Ascending aorta (tissue), 2 donors: ENCODE measurements at places on chromosomes 4 and X.

DNA sequence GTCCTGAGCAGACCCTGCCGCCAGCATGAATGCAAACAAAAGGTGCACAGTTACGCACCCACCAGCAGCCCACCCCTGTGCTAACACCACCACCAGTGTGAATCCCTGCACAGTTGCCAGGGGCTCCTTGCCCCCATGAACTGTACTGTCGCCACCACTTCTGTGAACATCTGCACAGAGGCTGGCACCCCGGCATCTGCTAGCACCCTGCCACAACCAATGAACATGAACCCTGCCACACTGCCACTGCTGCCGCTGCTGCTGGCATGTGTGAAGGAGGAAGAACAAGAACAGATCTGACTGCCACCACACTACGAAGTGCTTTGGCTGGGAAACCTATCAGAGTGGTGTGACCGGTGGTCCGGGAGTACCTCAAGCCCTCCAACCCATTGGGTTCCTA is 261.3 kb downstream of the PARM1 start:
- H3K27ac ChIP-seq, result no peak overlapping the region
- DNase-seq, result no peak
- H3K4me3 ChIP-seq, result no peak overlapping the region
- no peaks in the 10 kb centered on the region for H3K36me3 ChIP-seq
- no peaks in the 10 kb centered on the region for H3K27me3 ChIP-seq

- no peaks in the 10 kb centered on the region for H3K4me1 ChIP-seq
- no peaks in the 10 kb centered on the region for H3K27me3 ChIP-seq
- no peak overlapping the region for H3K27ac ChIP-seq
- DNase-seq, result no peak
Observed at GRCh38 chr4:22334155-22334554, 181.7 kb downstream of the ADGRA3 start.

DNA sequence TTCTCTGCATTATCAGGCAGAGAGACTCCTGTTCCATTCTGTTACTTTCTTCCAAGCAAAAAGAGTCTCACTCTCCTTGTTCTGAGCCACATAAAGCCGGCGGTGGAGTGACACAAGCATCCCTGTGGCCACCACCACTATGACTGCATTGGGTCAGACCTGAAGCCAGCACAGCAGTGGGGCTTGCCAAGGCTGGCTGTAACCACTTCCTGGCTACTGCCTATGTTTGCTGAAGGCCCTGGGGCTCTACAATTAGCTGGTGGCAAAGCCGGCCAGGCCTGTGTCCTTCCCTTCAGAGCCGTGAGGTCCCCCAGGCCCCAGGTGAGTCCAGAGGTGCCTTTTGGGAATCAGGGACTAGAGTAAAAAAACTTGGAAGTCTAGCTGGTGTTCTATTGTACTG is 31.8 kb downstream of the PLAC8 start:
- H3K27ac ChIP-seq, result no peak overlapping the region
- H3K4me3 ChIP-seq, result no peak overlapping the region
- H3K27me3 ChIP-seq, result no peaks in the 10 kb centered on the region
- DNase-seq, result no peak

- H3K27ac ChIP-seq, result no peak overlapping the region
- no peak for DNase-seq
- no peak overlapping the region for H3K4me3 ChIP-seq
- no peaks in the 10 kb centered on the region for H3K4me1 ChIP-seq
- no peaks in the 10 kb centered on the region for H3K27me3 ChIP-seq
Observed at GRCh38 chr4:70538869-70539268, 20.5 kb downstream of the AMTN start.

DNA sequence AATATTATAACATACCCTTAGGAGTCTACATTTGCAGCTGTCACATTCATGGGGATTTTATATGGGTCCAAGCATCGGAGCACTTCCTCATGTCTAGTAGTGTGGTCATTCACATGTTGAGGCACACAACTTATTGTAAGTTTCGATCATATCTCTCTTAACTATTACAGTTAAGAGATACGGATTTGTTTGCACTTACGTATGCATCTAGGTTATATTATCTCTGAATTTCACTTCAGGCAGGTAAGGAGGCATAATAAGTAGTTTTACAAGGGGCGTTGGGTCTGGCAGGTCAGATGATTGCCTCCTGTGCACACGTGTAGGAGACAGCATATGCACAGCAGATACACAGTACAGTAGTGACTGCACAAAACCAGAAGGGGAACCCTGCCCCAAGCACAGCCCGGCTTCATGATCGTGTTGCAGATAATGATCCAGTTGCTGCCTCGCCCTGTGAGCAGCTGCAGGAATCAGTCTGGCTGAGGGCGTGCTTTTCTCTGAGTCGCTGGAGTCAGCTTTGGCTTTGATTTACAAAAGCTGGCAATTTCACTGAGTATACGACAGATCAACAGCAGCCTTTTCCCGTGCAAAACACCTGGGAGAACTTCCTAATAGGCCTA is 302.9 kb upstream of the GATB start:
- no peaks in the 10 kb centered on the region for H3K4me1 ChIP-seq
- no peaks in the 10 kb centered on the region for H3K36me3 ChIP-seq
- H3K27me3 ChIP-seq, result no peaks in the 10 kb centered on the region
- DNase-seq, result no peak
- no peak overlapping the region for H3K27ac ChIP-seq

DNA sequence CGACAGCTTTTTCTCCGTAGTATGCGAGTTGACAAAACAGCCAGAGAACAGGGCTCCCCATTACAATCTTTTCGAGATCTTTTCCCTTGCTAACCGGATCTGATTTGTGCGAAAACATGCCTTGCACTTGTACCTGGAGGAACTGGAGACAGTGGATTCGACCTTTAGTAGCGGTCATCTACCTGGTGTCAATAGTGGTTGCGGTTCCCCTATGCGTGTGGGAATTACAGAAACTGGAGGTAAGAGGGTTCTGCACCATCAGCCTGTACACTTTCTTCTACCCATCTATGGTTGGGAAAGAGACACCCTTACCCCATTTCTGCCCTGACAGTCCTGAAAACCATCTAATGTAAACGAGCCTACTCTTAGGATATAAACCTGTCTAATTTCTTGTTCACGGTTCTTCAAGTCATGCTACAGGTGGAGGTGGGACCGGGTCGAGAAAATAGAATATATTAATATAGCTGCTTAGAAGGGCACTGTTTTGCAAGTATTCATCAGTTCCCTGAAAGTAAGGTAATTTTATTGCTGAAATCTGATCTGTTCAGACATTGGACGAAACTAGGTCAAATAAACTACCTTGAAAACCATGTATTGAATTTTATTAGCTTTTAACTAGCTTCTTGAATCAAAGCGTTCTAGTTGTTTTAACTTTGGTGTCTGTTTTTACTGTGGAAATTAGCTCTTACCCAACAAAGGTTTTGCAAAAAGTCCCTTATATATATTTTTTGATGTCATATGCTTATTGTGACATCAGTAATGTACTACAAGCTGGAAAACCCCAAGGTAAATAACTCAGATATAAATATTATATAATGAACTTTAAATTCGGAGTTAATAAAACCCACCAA is 869 bp downstream of the TMEM184C start:
- H3K27ac ChIP-seq, result peak overlapping the region; percentile 84
- H3K27me3 ChIP-seq, result no peaks in the 10 kb centered on the region
- peak overlapping the region; percentile 82 for H3K4me3 ChIP-seq
- no peak for DNase-seq
- peaks cover 4% of the 10 kb centered on the region for H3K36me3 ChIP-seq

DNA sequence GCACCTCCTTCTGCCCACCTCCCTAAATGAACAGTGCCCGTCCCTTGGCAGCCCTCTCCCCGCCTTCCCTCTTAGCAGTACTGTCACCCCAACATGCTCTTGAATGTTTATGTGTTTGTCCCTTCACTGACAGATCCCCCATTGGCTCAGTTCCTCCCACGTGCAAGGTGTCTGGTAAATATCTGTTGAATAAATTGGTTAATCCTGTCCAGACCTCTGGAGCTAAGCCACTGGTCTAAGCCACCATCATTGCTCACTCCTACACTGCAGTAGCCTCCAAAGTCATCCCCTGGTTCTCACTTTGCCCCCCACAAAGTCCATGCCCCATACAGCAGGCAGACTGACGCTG is 26.1 kb upstream of the MAN2B2 start:
- H3K4me3 ChIP-seq, result no peak overlapping the region
- H3K36me3 ChIP-seq, result no peaks in the 10 kb centered on the region
- H3K27me3 ChIP-seq, result no peaks in the 10 kb centered on the region

DNA sequence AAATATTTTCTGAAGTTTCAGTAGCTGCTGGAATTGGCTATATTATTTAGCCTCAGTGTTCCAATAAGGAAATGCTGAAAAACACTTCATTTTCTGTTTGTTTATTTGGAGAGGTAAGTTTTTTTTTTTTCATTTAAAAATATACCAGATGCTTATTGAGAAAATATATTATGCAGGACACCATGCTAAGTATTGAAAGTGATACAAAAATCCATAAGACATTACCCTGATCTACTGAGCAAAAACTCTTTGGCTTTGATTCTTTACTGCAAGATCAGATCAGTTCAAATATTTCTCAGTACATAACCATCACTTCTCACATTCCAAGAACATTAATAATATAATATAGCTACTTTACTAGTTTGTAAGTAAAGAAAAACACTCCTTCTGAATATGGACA is 123.4 kb upstream of the PACRGL start:
- no peaks in the 10 kb centered on the region for H3K36me3 ChIP-seq
- no peak overlapping the region for H3K4me3 ChIP-seq
- no peaks in the 10 kb centered on the region for H3K4me1 ChIP-seq
- no peaks in the 10 kb centered on the region for H3K27me3 ChIP-seq

- H3K4me1 ChIP-seq, result no peaks in the 10 kb centered on the region
- no peak overlapping the region for H3K27ac ChIP-seq
- no peak for DNase-seq
Observed at GRCh38 chrX:111662292-111662691, 18.7 kb upstream of the ALG13 start.

DNA sequence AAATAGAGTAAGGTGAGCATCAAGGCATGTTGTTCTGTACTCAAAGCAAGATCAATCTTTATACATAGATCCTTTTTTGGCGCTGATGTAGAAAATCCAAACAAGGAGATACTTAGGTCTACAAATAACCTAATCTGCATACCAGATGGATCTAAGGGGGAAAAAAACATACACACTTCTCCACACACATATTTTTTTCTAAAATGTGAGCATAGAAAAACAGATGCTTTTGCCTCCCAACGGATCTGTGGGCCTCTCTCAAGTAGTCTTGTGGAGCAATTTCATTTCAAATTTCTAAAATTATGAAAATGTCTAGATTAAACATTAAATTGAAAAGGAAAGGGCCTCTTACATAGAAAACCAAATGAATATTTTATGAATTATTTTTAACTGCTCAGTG is 166.1 kb downstream of the GRIA3 start:
- H3K4me1 ChIP-seq, result no peaks in the 10 kb centered on the region
- no peaks in the 10 kb centered on the region for H3K36me3 ChIP-seq
- H3K27ac ChIP-seq, result no peak overlapping the region
- no peak for DNase-seq
- H3K4me3 ChIP-seq, result no peak overlapping the region
- no peaks in the 10 kb centered on the region for H3K27me3 ChIP-seq

DNA sequence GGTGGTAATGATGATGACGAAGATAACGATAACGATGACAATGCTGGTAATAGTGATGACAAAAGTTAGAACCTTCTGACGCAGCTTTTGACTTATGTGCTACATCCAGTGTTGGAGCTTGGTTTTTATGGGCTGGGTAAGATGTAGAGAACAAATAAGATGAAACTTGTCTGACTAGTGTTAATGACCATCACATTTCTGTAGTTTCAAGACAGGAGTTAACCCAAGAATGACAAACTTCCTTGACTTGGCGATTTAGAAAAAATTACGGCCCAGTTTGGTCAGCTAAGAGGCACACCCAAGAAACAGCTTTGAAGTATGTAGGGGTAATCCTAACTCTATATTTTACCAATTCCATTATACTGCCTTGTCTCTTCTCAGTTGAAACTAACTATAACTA is at the start of gene TMPRSS11B:
Gene TMPRSS11B (minus strand): TSS at position 101 of the 400 bp plus-strand sequence. CDS start 136 bp downstream, outside the sequence.
- no peaks in the 10 kb centered on the region for H3K4me1 ChIP-seq
- H3K4me3 ChIP-seq, result no peak within 1 kb of the TSS
- no peaks in the 10 kb centered on the region for H3K27me3 ChIP-seq
- H3K27ac ChIP-seq, result no peak within 1 kb of the TSS
- no peak for DNase-seq
- H3K36me3 ChIP-seq, result no peaks in the 10 kb centered on the region

GRCh38 chr4:173357939-173358338 is 12.8 kb upstream of the SAP30 start:
- no peak overlapping the region for H3K4me3 ChIP-seq
- H3K27ac ChIP-seq, result no peak overlapping the region
- H3K36me3 ChIP-seq, result no peaks in the 10 kb centered on the region
- no peaks in the 10 kb centered on the region for H3K27me3 ChIP-seq

GRCh38 chrX:9676738-9677097 is 88.9 kb downstream of the GPR143 start:
- DNase-seq, result no peak
- H3K27me3 ChIP-seq, result no peaks in the 10 kb centered on the region
- H3K4me3 ChIP-seq, result no peak overlapping the region
- H3K27ac ChIP-seq, result no peak overlapping the region
- H3K4me1 ChIP-seq, result no peaks in the 10 kb centered on the region

- no peaks in the 10 kb centered on the region for H3K27me3 ChIP-seq
- DNase-seq, result no peak
- H3K36me3 ChIP-seq, result no peaks in the 10 kb centered on the region
Observed at GRCh38 chrX:118520216-118521206, 24.9 kb downstream of the DOCK11 start.

DNA sequence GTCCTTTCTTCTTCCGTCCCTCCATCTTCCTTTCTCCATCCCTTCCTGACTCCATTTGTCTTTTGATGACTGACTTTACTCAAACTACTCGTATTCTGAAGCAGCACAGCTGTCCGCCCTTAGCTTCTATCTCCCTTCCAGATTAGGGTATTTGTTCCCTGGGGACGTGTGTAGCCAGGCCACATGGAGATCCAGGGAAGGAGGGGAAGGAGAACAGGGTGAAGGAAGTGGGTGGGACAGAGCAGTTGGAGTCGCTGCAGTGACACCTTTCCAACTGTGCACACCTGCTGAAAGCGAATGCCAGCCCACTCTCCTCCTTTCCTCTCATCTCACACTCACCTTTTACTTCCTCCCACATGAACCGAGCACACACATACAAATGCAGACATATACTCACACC is 323.8 kb downstream of the DCTD start:
- no peak for DNase-seq
- H3K36me3 ChIP-seq, result no peaks in the 10 kb centered on the region
- no peak overlapping the region for H3K27ac ChIP-seq
- no peaks in the 10 kb centered on the region for H3K27me3 ChIP-seq
- no peaks in the 10 kb centered on the region for H3K4me1 ChIP-seq
